ENCODE measurements at places on chromosomes 7 and 10.
A peak's percentile ranks its signal among the peaks of the same experiment; 100 is the strongest.

DNA sequence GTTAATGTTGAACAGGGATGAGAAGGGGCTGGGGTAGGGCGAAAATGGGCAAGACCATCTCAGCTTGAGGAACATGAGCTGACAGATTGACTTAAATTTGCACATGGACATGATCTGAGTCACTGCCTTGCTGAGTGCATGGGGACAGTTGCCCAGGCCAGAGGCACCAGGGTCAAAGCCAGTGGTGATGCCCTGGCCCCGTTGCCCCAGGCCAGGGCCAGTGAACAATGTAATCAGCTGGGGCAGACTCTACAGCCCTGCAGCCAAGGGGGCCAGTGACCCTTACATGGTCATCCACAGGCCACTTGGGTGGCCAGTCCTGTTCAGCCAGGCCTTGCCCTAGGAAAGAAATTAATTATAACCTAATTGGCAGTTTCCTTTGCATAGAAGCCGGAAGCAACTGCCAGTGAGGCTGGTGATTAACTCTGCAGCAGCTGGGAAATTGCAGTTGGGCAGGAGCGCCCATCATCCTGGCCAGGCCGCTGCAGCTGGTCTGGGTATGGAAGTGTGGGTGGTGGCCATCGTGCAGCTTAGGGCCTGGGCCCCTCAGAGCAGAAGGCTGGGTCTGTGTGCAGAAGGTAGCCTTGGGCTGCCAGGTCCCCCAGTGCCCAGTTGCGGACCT lies 9.6 kb downstream of the RET start:
- no peak for DNase-seq

DNA sequence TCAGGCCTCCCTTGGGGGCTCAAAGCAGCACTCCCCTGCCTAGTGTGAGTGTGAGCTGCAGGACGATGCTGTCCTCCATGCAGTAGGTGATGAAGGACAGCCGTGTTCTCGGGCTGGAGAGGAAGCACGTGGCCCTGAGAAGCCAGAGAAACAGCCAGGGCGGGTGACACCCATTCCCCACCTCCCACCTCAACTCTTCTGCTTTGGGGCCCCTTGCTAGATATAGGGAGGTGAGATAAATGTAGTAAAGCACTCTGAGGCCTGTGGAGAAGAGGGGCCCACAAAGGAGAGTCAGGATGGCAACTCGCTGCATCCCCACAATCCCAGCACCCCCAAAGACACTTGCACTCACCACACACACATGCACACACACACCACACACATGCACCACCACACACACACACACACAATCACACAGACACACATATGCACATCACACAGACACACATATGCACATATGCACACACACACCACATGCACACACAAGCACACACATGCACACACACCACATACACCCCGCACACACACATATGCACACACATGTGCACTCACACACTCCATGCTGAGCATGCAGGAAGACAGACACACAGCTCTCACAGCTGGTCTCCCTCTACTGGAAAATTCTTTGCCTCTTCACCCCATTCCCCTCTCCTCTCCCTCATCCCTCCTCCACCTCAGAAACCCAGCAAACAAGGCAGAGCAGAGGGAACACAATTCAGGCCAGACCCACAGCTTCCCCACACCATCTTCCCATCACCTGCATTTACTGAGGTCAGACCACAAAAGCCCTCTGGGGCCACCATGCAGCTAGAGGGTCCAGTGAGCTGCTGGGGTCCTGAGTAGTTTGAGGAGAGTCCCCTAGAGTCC lies 30.5 kb downstream of the ANXA8 start:
- DNase-seq, result no peak

DNA sequence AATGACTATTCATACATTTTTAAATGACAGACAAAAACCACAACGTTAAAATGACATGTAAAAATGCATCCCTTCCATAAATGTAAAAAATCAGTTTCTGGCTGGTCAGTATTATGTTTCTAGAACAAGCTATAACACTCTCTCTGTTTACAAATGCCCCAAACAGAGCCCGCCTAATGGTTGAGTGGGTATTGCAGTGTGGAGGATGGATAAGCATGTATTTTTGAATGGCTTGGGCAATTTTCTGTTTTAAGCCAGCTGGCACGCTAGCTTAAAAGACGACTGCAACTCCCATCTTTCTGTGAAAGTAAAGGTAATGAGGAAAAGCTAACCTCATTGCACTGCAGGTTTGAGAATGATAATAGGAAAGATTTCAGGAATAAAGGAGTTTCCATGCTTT lies 430.7 kb downstream of the PARD3 start:
- DNase-seq, result no peak

GRCh38 chr7:73340514-73340913 lies 12.6 kb downstream of the FKBP6 start:
- DNase-seq, result no peak

GRCh38 chr10:64112701-64113355 lies 591.6 kb downstream of the REEP3 start:
- DNase-seq, result no peak

- no peak for DNase-seq
Observed at GRCh38 chr10:77964811-77965210, 38.3 kb upstream of the DLG5 start.

DNA sequence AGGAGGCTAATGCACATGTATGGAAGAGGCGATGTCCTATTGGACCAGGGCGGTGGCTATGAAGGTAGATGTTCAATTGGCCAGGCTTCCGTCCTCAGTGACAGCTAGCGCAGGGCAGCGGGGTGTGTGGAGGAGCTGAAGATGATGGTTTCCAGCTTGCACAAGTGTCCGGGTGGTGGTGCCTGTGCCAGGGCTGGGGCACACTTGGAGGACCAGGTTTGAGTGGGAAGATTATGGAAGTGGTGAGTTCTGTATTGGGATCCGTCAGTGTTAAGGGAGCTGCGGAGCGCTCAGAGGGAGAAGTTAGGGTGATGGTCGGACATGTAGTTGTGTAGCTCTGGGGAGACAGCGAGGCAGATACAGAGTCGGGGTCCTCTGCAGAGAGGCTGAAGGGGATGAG lies 8.5 kb upstream of the TBL2 start:
- no peak for DNase-seq

DNA sequence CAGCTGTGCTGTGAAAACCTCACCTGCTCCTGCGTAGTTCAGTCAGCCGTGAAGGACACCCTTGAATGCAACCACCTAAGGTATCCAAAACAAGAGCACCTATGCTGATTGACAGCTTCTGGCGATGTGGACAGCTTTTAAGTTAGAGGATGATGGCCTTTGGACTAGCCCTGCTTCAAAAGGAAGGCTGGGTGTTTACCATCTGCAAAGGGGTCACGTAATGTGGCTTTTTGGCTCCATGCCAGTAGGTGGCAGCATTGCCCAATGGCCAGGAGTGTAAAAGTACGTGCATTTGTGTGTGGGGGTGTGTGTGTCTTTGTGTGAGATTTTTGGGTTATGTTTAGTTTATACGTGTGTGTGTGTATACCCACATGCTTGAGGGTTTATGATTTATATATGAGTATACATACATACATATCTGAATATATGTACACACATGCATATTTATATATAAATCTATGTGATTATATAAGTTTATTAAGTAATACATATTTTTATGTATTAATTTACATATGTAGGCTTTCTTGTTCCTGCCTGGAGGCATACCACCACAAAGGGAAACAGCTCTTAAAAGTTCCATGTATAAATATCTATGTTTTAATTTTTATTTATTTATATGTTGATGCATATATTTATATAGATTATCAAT lies 236.3 kb upstream of the ANKRD30A start:
- DNase-seq, result peak; percentile 46

- DNase-seq, result no peak
Observed at GRCh38 chr10:61397175-61397986, 55.8 kb downstream of the TMEM26 start.

DNA sequence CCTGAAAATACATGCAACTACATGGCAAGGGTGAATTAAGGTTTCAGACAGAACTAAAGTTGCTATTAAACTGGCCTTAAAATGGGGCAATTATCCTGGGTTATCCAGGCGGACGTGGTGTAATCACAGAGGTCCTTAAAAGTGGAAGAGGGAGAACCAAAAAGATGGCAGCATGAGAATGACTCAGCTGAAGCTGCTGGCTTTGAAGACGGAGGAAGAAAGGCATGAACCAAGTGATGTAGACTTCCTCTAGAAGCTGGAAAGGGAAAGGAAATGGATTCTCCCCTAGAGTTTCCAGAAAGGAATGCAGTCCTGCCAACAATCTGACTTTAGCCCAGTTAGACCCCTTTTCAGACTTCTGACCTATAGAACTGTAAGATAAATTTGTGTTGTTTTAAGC lies 27.0 kb upstream of the UBN2 start:
- no peak for DNase-seq

DNA sequence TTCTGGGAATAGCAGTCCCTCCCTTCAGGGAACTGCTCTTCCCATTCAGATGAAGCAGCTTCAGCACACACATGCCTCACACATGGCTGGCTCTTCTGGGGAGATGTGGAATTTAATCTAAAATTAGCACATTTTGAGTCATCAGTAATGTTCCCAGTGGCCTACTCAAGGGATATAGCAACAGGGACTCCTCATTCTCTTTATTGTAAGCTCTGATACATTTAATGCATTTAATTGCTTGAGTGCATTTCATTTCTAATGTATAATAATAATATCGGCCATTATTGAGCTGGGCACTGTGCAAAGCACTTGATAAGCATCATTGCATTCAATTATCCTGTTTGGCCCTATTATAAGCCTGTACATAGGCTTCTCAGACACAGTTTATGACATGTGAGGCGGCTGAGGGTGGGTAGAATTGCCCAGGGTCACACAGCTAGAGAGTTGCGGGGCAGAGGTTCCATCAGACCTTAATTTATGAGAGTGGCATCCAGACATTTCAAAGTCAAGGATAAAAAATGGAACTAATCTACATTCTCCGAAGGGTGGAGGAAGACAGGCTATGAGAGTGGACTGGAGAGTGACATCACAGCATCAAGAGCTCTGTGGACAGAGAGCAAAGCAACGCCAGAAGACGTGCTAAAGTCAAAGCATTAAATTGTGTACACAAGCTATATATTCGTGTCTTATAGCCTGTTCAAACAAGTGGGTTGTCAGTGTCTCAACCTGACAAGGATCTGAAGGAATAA lies 76.8 kb downstream of the LANCL2 start:
- DNase-seq, result no peak

- DNase-seq, result no peak
Observed at GRCh38 chr10:33094263-33095051, 136.4 kb upstream of the ITGB1 start.

DNA sequence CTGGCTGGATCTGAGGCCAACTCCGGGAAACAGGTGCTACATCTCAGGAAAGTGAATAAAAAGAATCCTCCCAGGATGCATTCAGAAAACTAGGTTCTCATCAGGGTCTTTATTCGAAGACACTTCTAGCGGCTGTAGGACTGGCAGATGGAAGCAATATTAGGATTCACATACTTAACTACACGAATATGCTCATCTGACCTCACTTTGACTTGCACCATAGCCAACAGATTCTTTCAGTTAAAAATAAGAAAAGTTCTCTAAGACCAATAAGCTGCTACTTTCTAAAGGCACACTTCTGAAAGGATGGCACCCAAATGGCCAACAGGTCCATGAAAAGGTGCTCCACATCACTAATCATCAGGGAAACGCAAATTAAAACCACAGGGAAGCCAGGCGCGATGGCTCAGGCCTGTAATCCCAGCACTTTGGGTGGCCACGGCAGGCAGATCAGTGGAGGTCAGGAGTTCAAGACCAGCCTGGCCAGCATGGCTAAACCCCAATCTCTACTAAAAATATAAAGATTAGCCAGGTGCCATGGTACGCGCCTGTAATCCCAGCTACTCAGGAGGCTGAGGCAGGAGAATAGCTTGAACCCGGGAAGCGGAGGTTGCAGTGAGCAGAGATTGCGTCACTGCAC lies 258.0 kb downstream of the ZMYND11 start:
- no peak for DNase-seq

GRCh38 chr7:96649981-96650380 lies 59.7 kb downstream of the SEM1 start:
- DNase-seq, result no peak

- DNase-seq, result no peak
Observed at GRCh38 chr7:27418541-27418940, 175.9 kb downstream of the EVX1 start.

- DNase-seq, result no peak
Observed at GRCh38 chr10:86130041-86130440, 236.6 kb downstream of the GRID1 start.

GRCh38 chr7:51300762-51301674 lies 15.6 kb downstream of the COBL start:
- DNase-seq, result no peak

GRCh38 chr10:26249681-26250080 lies 33.1 kb downstream of the GAD2 start:
- DNase-seq, result no peak

DNA sequence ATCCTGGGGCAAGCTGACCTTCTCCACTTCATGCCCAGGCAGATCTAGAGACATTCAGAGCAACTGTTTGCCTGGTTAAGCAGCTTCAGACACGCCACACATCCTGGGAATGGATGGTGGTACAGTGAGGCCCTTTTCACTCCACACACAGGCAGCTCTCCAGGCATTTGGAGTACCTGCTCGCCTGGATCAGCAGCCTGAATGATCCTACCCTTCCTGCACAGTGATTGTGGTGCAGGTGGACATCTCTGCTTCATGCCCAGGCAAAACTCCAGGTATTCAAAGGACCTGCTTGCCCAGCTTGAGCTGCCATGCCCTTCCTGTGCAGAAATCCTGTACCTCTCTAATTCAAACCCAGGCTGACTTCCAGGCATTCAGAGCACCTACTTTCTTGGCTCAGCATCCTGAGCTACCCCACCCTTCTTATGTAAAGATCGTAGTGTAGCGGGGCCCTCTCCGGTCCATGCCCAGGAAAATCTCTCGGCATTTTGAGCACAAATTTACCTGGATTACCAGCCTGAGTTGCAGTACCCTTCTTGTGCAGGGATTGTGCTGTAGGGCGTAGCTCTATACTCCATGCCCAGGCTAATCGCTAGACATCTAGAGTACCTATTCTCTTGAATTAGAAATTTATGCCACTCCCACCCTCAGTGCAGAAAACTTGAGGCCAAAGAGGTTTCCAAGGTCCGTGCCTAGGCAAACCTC lies 972.8 kb downstream of the ANKRD7 start:
- no peak for DNase-seq

DNA sequence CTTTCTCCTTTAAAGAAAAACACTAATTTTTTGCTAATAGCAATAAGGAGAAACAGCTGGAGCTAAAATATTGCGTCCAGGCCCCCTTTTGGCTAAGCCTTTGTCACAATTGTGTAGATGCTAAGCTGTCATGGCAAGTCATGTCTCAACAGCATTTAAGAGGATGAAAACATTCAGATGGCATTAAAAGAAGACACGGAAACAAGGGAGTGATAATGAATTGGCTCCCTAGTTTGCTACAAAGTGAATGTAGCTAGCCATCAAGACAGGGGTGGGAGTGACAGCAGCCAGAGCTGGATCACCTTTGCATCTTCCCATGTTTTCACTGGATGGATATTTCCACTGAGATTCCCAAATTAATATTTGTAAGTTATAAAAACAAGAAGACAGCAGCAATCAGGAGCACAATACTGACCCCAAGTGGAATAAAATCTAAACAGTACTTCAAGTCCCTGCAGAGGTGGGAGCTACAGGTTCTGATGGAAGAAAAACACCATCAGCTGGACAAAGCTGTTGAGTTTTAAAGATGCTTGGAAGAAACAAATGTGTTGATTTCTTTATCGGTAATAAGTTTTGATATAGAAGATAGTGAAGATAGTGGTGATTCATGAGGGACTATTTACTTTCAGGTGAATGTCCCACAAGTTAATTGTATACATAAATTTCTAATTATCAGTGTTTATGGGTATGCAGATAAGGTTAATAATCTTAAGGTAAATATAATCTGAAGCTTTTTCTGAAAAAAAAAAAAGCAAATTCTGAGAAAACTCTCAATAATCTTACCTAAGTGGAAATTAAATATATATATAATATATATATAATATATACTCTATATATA lies 129.4 kb downstream of the SLC16A9 start:
- DNase-seq, result no peak

Data from stimulated activated CD4-positive, alpha-beta T cell treated with anti-CD3 and anti-CD28 coated beads, Interleukin-4, amount 100 ng/mL, for 48 hours (primary cell).